ENCODE measurements at places on chromosomes 1 and 21.

- DNase-seq = no peak
Measured at GRCh38 chr1:205228093-205228521, 361 bp downstream of the TMCC2 start.

GRCh38 chr1:44485229-44485933, 80.3 kb downstream of the RNF220 start:
- no peak for DNase-seq

DNA sequence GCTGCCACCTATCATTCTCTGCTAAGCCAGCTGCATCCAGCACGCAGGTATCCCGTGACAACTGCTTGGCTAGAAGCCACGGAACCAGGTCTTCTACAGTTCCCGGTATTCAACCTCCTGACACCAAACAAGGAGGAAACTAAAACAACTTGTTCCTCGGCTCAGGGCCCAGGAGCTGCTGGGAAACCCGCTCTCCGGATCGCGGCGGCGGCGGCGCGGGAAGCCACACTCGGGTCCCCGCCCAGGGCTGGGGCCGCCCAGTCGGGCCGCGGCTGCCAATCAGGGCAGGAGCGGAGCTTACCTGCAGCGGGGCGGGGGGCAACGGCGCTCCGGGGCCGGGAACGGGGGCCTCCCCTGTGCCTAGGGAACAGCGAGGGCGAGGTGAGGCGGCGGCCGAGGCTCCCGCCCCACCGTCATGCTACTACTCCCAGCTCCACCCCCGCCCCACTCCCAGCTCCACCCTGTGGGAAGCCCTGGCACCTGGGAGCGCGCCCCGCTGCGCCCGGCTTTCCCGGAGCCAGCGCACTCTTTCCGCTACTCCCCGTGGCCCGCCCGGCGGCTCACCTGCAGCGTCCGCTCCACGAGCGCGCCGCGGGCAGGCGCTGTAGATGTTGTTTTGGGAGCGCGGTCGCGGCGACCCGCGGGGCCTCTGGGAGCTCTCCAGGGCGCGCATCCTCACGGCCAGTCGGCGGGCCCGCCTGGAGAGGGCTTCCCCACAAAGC, 12.1 kb downstream of the IL24 start:
- peak; percentile 67 for DNase-seq

DNA sequence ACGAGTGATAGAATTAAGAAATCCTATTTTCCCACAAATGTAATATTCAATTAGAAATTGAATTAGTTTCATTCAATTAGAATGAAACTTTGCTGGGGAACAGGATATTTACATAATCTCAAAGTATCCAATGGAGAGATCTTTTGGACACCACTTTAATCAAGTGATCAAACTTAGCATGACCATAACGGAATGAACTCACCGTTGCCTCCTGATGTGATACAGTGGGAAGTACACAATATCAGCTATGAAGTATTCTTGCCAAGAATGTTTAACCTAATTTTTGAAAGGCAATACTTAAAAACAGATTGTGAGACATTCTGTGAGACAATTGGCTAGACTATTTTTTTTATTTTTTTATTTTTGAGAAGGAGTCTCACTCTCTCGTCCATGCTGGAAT, 16.6 kb downstream of the CDKN2C start:
- no peak for DNase-seq

DNA sequence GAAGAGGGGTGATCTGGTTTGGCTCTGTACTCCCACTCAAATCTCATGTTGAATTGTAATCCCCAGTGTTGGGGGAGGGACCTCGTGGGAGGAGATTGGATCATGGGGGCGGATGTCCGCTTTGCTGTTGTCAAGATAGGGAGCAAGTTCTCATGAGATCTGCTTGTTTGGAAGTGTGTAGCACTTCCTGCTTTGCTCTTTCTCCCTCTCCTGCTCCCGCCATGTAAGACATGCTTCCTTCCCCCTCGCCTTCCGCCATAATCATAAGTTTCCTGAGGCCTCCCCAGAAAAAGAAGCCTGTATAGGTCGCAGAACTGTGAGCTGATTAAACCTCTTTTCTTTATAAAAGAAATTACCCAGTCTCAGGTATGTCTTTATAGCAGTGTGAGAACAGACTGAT, 27.9 kb downstream of the MYOM3 start:
- DNase-seq = no peak

- DNase-seq = no peak
Measured at GRCh38 chr1:203263496-203263895, 34.0 kb upstream of the CHIT1 start.

DNA sequence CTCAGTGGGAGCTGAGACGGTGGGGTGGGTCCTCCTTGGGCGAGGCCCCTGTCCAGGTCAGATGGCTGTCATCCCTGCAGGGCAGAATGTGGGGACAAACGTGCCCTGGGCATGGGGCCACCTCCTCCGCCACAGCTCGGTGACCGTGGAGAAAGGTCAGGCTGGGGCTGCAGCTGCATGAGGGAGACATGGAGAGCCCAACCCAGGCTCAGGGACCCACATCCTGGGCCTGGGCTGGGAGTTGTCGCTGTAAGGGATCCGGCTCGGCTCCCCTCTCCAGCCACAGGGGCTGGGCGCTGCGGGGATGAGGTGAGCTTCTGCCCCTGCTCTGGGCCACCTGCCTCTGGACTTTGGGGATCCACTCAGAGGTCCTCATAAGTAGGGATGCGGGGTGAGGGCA, 518 bp upstream of the PLCH2 start:
- no peak for DNase-seq

DNA sequence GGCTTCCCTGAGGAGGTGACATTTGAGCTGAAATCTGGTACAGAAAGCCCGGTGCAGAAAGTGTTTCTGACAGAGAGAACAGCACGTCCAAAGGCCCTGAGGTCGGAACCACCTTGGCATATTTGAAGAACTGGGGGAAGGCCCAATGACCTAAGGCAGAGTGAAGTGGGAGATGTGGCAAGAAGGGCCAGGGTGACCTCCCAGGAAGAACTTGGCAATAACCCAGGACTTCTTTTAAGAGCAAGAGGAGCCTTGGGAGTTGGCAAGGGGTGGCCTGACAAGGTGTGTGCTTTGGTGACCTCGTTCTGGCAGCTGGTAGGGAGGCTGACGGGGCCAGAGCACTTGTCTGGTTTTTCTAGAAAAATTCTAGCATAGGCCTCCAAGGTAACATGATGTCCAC, 23.4 kb downstream of the TTC39A start:
- DNase-seq = no peak

- no peak for DNase-seq
Measured at GRCh38 chr1:238789916-238790667, 596.3 kb upstream of the CHRM3 start.

- DNase-seq = no peak
Measured at GRCh38 chr1:177032434-177032833, 132.1 kb downstream of the ASTN1 start.

DNA sequence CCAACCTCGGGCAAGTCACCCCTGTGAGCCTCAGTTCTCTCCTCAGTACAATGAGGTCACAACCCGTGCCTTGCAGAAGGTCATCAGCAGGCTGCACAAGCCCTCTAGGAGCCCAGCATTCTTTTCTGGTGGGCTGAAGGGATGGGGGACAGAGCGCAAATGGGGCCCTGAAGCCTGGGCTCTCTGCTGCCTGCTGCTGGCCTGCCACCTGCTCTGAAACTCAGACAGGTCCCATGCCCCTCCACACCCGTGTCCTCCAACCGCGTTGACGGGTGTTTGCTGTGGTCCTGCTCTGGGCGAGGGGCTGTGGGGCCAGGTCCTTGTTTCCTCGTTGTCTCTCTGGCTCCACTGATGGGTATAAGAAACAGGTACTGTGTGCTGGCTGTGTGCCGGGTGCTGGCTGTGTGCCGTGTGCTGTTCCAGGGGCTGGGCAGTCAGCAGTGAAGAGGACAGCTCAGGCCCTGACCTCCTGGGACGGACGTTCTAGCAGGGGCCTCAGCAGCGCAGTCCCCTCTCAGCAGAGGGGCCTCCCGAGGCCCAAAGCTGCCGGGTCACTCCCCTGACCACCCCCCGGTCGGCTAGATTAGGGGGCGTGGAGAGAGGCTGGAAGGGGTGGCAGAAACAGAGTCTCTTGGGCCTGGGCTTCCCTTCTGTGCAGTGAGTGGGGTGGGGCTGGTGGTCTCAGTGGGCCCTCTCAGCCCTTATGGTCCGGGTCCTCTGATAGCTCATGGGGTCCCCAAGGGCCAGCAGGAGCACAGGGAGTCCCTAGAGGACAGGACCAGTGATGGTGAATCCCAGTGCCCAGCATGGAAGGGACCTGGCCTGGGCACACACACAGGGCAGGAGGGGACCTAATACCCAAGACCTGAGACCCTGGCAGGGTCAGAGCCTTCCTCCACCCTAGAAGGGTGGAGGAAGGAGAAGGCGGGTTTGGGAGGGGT, 42.1 kb downstream of the DMRTB1 start:
- no peak for DNase-seq

- DNase-seq = no peak
Measured at GRCh38 chr1:152776361-152776760, 1.4 kb downstream of the LCE1F start.

- no peak for DNase-seq
Measured at GRCh38 chr1:145689922-145690321, 17.2 kb downstream of the PDZK1 start.

GRCh38 chr1:26124418-26125331, 13.1 kb downstream of the PDIK1L start:
- DNase-seq = no peak

GRCh38 chr1:1212780-1213344, 1.1 kb downstream of the TNFRSF4 start:
- no peak for DNase-seq

GRCh38 chr21:37047079-37047478, 25.8 kb downstream of the PIGP start:
- no peak for DNase-seq

DNA sequence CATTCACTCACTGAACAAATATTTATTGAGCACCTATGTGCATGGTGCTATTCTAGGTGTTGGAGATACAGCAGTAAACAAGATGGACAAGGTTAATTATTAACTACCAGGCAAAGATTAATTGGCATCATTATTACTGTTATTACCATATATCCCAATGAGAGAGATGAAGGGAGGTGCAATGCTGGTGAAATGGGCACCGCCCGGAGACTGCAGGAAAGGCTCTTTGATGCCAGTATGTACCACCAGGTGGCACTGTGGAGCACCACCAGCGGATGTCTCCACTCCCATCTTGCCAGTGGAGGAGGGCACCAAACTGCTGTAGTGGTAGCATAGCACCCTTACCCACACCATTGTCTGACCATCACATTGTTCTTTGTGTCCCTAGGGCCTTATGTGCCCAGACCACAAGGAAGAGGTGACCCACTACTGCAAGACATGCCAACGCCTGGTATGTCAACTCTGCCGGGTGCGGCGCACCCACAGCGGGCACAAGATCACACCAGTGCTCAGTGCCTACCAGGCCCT, 3.0 kb downstream of the TRIM46 start:
- DNase-seq = peak; percentile 96

GRCh38 chr1:62346886-62347285, 27.7 kb upstream of the KANK4 start:
- DNase-seq = no peak

GRCh38 chr1:178531887-178532286, 19.0 kb downstream of the TEX35 start:
- DNase-seq = no peak

GRCh38 chr1:43067977-43068751, 103.9 kb downstream of the EBNA1BP2 start:
- DNase-seq = no peak

DNA sequence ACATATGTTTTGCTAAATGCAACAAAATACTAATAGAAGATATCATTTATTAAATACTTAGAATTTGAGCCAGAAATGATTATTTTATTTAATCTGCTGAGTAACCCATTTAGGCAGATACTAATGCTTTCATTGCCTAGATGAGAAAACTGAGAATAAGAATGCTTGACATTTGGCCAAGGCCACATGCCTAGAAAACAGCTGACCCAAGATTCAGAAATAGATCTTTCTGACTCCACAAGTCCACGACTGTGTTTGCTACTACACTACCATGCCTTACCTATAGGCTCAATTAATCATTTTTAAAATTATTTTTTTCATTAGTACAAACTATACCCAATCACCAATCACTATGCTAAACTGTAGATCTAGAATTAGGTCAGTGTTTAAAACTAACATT, 129.7 kb downstream of the ATP1B1 start:
- no peak for DNase-seq

DNA sequence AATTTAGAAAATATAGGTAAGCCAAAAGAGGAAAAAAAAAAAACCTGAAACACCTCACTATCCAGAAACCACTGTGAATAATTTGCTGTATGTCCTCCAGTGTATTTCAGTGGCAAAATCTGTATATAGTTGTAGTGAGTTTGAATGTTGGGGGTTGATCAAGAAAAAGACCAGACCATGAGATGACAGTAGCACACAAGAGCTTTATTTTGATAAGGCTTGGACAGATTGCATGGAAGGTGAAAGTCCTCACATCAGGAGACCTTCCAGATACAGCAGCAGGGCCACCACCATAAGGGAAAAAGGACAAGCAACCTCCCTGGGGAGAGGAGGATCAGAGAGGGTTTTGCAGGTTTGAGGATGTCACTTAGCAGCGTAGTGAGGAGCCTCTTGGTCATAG, 16.2 kb upstream of the C1orf115 start:
- no peak for DNase-seq

- DNase-seq = no peak
Measured at GRCh38 chr1:229162825-229163515, 107.9 kb upstream of the RAB4A start.

DNA sequence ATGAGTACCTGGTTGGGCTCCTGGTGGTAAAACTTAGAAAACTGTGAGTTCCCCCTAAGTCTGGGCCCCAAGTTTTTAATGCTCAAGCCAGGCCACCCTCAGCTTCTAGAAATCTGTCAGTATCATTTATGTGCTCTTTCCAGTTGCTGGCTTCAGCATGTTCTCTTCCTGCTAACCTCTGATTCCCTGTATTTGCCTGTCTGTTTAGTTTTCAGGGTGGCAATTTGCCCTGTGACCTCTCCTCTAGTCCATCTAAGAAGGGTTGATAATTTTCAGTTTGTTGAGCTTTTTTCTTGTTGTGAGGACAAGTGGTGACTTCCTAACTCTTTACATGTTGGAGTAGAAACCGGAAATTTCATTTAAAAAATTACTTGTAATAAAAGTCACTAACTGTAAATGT, 16.0 kb upstream of the S100A10 start:
- DNase-seq = no peak

- no peak for DNase-seq
Measured at GRCh38 chr1:232511172-232511571, 118.8 kb downstream of the SIPA1L2 start.

GRCh38 chr1:78080767-78081166, 35.0 kb downstream of the GIPC2 start:
- no peak for DNase-seq

DNA sequence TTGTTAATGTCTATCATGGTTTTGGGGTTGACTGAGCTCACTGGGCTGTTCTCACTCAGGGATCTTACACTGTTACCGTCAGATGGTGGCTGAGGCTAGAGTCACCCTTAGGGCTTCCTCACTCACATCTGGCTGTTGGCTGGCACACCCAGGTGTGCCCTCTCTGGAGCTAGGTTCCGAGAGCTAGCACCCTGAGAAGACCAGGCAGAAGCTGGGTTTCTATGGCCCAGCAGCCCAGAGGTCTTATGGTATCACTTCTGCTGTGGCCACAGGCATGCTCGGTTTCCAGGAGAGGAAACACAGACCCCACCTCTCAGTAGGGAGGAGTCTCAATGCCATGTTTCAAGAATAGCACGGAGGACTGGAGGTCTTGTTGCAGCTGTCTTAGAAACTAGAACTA, 20.7 kb upstream of the KIF1B start:
- no peak for DNase-seq

GRCh38 chr1:20058531-20058930, 11.5 kb upstream of the PLA2G5 start:
- no peak for DNase-seq

Data from T47D (cell line).